ENCODE measurements at places on chromosomes 2 and 18. TPM values are rescaled to one million over a fixed set of nuclear protein-coding genes. Genes with fewer than 3 reads are reported as not detected.

The NGEF gene
- 19.1 TPM for total RNA-seq

The SEPTIN10 gene
- 58.3 TPM for total RNA-seq

The DNMT3A gene
- 6.1 TPM for total RNA-seq

The ABCG8 gene
- total RNA-seq, result not detected

The SP140 gene
- total RNA-seq, result 0.28 TPM

The SNTG2 gene
- total RNA-seq, result not detected

The TTN gene
- total RNA-seq, result 0.03 TPM

The WDR12 gene
- 85.8 TPM for total RNA-seq

The CCDC74A gene
- 15.9 TPM for total RNA-seq

The TMEM37 gene
- 1.9 TPM for total RNA-seq

The TUBB6 gene
- total RNA-seq, result 220 TPM

The C2orf69 gene
- 6.9 TPM for total RNA-seq

The MC4R gene
- not detected for total RNA-seq

The HEATR5B gene
- 6.2 TPM for total RNA-seq

The CCNT2 gene
- 10.9 TPM for total RNA-seq

The CD226 gene
- 0.06 TPM for total RNA-seq
